ENCODE measurements at places on chromosomes 13 and 19.

GRCh38 chr13:19661126-19661525 is 27.7 kb downstream of the MPHOSPH8 start:
- no peak for DNase-seq

DNA sequence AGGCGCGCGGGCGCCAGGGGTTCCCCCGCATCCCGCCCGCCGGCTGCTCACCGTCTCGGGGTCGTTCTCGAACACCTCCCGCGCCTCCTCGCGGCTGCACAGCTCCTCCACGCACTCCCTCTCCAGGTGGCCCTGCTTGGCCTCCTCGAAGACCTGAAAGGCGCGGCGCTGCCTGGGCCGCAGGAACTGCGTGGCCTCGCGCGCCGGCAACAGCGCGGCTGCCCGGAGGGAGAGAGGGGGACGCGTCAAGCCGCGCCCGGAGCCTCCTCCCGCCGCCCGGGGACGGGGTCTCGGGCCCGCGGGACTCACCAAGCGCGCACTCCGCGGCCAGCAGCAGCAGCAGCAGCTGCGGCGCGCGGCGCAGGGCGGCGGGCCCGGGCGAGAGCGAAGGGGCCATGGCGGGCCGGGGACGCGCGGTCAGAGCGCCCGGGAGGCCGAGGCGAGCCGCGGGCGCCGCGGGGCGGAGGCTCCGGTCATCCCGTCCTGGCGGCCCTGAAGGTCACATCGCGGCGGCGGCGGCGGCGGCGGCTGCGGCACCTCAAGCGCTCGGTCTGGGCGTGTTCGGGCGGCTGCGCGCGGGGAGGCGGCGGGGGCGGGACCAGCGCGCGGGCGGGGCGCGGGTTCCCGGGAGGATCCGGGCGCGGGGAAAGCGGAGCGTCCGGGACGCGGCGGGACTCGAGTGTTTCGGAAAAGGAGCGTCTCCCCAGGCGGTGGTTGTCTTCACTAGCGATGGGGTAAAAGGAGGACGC is at the start of gene GAS6:
Gene GAS6 (minus strand): TSS at position 553 of the 749 bp plus-strand sequence. CDS start 156 bp downstream, at position 397.
- no peak for DNase-seq

DNA sequence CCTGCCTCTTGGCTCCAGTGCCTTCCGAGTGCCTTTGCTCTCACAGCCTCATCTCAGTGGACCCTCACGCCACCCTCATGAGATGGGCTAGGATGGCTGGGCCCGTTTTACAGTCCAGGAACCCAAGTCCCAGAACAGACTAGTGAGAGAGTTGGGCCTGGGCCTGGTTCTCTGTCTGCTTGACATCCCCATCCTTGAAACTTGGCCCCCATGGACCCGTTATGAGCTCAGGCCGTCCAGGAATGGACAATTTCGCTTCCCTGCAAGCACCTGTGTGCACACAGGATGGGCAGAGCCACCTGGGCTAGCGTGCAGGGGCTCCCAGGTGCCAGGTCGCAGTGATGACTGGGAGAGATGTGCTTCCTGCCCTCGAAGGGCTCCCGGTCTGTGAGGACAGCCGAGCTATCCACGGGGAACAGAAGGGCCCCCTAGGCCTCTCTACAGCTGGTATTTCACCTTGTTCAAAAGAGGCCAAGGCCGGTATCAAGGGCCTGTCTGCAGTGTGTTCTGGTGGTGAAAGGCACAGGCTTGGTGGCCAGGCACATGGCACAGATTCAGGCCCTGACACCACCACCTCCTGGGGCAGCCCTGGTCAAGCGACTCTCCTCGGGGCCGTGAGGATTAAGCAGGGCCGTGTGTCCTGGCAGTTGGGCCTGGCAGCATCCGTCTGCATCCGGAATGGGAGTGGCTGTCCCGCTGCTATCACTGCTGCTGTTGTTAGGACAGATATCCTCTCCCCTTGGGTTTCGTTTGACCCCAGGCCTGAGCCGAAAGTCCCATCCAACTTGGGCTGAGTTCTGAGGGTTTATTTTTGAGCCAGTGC is 38.9 kb downstream of the CAPN12 start:
- DNase-seq = no peak

- no peak for DNase-seq
These were observed 14.1 kb downstream of the CARM1 start for GRCh38 chr19:10885201-10886169.

DNA sequence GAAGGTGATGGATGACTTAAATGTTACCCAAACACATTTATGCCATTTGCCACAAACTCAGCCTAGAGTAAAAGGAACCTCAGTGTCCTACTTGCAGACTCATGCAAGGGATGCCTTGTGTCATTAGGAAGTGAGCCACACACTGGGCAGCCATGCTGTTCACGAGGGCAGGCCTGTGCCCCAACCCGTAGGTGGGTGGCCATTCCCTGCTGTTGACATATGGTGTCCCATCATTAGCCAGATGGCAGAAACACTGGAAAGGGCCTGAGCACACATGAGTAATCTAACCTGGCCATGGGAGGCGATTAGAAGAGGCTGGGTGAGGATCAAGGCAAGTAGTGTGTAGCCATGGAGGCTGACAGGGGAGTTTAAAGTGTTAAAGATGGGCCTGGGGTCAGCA is 9.7 kb upstream of the LRCH1 start:
- DNase-seq = peak; percentile 82

DNA sequence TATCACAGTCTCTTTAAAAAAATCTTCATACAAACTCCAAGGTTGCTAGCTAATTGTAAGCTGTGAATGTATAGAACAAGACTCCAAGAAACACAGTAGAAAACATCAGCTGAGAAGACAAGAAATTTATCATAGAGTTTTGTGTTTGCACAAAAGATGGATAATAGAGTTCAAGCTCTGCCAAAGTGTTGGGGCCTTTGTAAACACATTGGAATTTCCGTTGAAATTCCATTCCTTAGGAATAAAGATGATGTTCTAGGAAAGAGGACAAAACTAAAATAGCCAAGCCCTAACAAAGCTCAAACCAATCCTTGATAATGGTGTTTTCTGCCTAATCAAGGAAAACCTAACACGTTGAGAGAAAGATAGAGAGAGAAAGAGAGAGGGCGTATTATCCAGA is 20.6 kb downstream of the LRRC63 start:
- no peak for DNase-seq

All from NCI-H524 treated with DMSO at 0.1 percent for 48 hours (cell line).